NCI-H2081 treated with DMSO at 0.1 percent for 48 hours (cell line): ENCODE measurements at places on chromosomes 6 and 20.

DNA sequence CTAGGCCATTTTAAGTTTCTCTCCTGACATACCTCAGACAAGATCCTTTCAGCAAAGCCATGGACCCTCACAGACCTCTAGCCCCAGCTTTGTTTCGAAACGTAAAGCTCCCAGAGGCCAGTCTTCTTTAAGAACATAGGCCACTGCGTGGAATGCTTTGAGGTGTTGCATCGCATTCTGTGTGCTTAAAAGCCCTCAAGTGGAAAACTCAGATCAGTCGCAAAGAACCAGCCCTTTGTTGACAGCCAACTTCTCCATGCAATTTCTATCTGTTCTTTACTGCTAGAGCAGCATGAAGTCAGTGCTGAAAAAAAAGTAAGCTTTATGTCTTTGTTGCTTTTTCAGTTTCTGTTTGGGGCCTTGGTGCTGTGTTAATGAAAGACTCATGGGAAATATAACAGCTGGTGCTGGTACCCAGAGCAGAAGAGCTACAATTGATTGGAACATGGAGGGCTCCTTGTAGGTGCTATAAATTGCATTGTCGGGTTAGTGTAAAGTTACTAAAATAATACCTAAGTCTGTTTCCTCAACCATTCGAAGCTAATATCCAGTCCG is 142.6 kb downstream of the MAP3K7 start:
- DNase-seq, result no peak

- DNase-seq, result no peak
Measured at GRCh38 chr6:36638579-36638978, 39.9 kb upstream of the CDKN1A start.

DNA sequence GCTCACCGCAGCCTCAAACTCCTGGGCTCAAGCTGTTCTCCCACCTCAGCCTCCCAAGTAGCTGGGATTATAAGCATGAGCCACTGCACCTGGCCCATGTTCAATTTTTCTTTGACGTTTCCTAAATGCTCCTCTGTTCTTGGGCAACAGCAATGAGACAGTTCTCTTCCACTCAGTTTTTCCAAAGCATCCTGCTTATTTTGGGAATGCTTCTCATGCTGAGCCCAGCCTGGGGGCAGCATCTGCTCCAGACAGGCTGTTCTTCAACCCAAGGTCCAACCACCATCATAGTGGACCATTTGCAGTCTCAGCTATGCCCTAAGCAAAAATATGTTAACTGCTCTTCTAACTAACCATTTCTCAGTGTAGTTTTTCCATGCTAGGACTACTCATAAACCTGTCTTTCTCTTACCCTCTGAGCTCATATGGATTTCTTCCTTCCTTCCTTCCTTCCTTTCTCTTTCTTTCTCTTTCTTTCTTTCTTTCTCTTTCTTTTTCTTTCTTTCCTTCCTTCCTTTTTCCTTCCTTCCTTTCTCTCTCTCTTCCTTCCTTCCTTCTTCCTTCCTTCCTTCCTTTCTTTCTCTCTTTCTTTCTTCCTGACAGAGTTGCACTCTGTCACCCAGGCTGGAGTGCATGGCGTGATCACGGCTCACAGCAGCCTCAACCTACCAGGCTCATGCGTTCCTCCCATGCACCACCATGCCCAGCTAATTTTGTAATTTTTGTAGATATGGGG is 48.4 kb downstream of the GCNT2 start:
- no peak for DNase-seq

GRCh38 chr6:30725713-30726505 is 5.8 kb downstream of the TUBB start:
- no peak for DNase-seq

- DNase-seq, result no peak
Measured at GRCh38 chr6:34385793-34386195, 6.7 kb downstream of the NUDT3 start.

- no peak for DNase-seq
Measured at GRCh38 chr20:906703-907270, 9.3 kb downstream of the ANGPT4 start.

- DNase-seq, result no peak
Measured at GRCh38 chr6:147582991-147583390, 74.5 kb downstream of the SAMD5 start.

GRCh38 chr6:105593056-105593690 is 190.3 kb upstream of the PREP start:
- no peak for DNase-seq

DNA sequence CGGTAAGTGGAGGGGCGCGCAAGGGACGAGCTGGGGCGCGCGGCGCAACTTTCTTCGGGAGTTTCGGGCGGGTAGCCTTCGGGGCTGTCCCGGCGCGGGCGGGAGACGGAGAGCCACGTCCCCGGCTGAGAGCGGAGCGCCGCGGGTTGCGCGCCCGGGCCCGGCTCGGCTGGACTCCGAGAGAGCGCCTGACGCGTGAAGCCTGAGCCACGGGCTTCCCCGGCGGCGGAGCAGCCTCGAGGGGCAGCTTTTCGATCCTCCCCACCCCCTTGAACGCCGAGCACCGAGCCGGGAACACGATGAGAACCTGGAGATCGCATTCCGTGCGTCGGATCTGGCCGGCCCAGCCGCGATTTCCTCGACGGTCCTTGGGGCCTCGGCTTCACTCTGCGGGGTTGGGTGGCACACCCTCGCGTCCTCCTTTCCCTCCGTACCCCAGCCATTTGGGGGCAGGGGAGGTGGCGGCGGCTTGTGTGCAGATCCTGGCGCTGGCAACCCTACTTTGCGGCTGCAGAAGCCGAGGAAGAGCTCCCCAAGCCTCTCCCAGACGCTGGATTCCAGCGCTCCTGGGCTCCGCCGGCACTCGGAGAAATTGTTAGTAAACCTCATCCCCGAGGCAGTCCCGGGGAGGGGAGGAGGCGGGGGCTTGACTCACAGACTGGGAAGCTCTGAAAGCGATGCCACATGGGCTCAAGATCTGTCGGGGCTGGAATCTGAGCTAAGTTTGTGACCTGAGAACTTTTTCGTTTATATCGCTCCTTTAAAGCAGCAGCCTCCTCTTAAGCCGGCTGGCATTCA is 572 bp downstream of the DSE start:
- DNase-seq, result no peak

GRCh38 chr6:38909015-38909730 is 139.4 kb upstream of the GLP1R start:
- DNase-seq, result no peak

DNA sequence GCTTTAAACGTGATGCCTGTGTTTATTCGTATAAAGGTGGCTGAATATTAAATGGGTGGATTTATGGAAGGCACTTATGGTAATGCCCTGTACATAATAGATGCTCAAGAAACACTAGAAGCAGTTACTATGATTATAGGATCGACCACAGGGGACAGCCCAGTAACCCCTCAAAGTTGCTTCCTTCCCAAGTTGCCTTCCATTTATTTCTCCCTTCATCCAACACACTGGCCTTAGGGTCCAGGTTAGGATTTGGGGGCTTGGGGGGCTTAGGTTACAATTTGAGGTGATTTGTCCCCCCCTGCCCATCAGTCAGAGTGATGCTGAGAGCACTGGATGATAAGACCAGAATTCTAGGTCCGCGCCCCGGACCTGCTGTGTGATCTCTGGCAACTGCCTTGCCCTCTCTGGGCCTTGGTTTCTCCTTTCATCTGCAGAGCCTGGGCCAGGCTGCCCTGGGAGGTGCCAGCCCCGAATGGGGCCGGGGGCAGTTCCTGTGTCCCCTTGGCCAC is 101.5 kb downstream of the CEBPB start:
- no peak for DNase-seq

DNA sequence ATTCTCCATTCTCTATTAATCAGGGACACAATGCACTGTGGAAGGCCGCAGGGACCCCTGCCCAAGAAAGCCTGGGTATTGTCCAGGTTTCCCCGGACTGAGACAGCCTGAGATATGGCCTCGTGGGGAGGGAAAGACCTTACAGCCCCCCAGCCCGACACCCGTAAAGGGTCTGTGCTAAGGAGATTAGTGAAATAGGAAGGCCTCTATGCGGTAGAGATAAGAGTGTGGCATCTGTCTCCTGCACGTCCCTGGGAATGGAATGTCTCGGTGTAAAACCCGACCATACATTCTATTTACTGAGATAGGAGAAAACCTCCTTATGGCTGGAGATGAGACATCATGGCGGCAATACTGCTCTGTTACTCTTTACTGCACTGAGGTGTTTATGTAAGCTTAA is 15.7 kb upstream of the EIF2S2 start:
- DNase-seq, result no peak

GRCh38 chr6:48550603-48551002 is 439.6 kb upstream of the PTCHD4 start:
- DNase-seq, result no peak

GRCh38 chr20:19277381-19277780 is 64.9 kb downstream of the SLC24A3 start:
- DNase-seq, result no peak

GRCh38 chr6:84422380-84422968 is 195.0 kb upstream of the CEP162 start:
- DNase-seq, result no peak

DNA sequence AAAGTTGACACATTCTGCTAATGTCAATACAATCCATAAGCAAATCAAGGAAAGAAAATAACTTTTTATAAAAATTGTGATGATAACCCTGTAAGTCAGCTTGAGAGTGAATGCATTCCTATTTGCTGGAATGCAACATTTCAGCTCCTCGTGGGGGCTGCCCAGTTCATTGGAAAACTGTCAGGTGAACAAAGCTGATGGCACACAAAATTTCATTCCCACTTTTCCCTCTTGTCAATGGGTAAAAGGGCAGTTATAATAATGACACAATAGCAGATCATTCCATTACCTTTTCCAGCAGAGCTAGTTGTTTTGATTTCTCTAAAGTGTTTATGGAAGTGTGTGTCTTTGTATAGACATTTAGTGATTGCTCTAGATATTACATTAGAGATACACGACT is 1124.6 kb upstream of the MAP3K7 start:
- DNase-seq, result no peak

GRCh38 chr6:19697744-19698290 is 139.4 kb upstream of the ID4 start:
- no peak for DNase-seq

DNA sequence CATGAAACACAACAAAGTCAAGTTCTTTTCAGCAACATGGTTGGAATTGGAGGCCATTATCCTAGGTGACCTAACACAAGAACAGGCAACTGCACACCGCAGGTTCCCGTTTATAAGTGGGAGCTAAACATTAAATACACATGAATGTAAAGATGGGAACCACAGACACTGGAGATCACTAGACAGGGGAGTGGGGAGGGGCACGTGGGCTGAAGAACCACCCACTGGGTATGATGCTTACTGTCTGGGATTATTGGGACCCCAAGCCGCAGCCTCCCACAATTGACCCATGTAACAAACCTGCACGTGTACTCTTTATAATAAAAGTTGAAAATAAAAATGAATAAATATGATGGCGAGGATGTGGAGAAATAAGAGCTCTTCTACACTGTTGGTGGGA is 8.6 kb upstream of the RAET1G start:
- no peak for DNase-seq

DNA sequence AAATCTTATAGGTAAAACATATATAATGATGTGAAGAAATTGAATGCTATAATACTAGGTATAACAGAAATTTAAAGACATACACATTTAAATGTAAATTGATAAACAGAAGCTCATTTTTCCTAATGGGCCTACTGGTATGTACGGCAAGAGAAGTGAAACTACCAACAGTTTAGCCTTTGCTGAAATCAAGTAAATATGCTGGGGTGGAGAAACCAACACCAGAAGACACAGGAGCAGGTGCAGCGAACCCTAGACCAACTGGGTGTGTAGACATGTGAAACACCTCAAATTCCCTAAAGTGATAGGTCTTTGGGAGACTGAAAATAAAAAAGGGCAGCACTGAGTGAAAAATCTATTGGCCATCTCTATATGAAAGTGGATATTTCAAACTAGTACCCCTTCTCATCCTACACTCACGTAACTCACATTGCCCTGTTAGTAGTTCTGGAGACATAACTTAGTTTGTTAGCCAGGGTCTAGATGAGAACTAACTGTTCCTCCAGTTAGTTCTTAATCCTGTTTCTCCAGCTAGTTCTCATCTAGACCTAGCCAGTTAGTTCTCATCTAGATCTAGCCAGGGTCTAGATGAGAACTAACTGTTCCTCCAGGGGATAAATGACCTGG is 53.1 kb downstream of the SLC35D3 start:
- DNase-seq, result no peak
